Stimulated activated CD4-positive, alpha-beta T cell treated with anti-CD3 and anti-CD28 coated beads, Interleukin-1b, Interleukin-23, amount 100 ng/mL, for 1 hour (primary cell): ENCODE measurements at places on chromosomes 3 and 15.

GRCh38 chr15:59632714-59633113, 21.1 kb downstream of the GCNT3 start:
- DNase-seq: no peak

GRCh38 chr3:64318001-64318400, 92.7 kb upstream of the PRICKLE2 start:
- DNase-seq: no peak

GRCh38 chr3:11583235-11583634, 60.5 kb downstream of the VGLL4 start:
- DNase-seq: no peak

DNA sequence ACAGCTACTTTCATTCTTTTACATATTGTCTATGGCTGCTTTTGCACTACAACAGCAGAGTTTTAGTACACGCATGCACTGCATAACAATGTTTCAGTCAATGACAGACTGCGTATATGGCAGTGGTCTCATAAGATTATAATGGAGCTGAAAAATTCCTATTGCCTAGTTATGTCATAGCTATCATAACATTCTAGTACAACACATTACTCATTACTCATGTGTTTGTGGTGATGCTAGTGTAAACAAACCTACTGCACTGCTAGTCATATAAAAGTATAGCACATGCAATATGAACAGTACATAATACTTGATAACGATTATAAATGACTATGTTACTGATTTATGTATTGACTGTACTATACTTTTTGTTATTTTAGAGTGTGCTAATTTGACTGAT, 47.9 kb downstream of the QTRT2 start:
- no peak for DNase-seq

GRCh38 chr3:58521917-58522631, 14.9 kb downstream of the ACOX2 start:
- no peak for DNase-seq
